Hematopoietic multipotent progenitor cell treated with erythropoietin and hydrocortisone succinate and interleukin-3 and kit ligand, for 6 days (in vitro differentiated cells): ENCODE measurements at places on chromosomes 11 and 22.

DNA sequence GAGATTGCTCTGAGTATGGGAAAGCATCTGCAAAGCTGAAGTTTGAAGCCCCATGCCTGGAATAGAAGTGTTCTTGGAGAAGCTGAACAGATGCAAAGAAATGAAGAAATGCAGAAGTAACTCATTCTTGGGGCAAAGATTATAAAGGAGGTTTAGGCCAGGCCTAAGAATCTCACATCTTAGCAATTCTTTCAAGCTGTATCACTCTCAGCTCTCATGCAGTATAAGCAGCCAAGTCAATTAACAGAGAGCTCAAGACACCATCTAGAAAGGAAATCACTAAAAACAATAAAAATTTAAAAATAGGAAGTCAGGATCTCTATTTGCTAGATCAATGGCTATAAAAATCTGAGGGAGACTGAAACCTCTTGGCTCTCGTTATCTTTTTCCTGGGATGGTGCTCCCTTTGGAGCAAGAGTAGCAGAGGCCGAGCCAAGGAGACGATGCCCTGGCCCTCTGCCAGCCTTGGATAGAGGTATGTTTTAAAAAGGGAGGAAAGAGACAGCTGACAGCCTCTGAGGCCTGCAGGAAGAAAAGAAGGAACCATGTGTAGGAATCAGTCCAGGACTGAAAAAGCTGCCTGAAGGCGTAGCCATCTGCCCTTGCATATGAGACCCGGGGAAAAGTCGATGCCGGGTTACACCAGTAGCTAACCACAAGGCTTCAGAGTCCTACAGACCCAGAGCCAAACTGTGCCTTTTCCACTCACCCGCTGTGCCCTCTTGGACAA, 229.8 kb downstream of the BLID start:
- DNase-seq, result no peak

DNA sequence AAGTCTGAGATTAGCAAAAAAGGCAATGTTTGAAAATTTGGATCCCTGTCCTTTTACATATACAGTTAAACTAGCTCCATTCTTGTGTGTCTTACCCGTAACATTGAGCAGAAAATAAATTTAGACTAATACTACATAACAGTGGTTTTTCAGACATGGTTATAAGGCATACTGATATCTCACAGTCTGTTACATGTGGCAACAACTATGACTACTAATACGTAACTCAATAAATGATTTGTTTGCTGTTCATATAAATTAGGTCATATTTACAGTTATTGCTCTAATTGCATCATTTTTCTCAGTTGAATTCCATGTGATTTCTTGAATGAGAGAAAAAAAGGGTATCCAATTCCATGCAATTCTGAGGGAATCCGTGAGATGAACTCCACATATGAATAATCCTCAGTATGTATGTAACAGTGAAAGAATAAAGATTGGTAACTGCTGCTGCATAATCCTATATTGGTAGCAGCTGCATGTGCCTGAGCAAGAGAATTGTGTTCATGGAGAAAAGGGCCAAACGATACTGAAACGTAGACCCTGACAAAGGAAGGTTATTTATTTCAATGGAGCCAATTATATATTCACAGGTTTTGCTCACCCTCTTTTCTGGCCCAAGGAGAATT, 390.9 kb upstream of the ARHGAP42 start:
- no peak for DNase-seq

DNA sequence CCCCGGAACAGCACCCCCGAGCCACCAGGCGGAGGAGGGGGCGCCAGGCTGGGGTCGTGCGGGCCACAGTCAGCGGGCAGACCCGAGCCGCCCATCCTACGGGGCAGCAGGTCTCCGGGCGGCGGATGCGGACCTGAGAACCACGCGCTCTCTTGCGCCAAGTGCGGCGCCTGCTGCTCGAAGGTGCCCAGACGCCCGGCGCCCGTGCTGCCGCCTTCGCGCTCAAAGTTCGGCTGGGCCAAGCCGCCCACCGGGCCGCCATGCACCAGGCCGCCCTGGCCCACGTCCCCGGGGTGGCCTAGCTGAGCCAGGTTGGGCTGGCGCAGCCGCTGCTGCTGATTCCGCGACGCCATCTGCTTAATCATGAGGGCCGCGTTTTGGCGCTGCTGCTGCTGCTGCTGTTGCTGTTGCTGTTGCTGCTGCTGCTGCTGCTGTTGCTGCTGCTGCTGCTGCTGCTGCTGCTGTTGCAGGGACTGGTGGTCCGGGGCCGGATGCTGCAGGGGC, 3.0 kb downstream of the MN1 start:
- DNase-seq, result no peak

DNA sequence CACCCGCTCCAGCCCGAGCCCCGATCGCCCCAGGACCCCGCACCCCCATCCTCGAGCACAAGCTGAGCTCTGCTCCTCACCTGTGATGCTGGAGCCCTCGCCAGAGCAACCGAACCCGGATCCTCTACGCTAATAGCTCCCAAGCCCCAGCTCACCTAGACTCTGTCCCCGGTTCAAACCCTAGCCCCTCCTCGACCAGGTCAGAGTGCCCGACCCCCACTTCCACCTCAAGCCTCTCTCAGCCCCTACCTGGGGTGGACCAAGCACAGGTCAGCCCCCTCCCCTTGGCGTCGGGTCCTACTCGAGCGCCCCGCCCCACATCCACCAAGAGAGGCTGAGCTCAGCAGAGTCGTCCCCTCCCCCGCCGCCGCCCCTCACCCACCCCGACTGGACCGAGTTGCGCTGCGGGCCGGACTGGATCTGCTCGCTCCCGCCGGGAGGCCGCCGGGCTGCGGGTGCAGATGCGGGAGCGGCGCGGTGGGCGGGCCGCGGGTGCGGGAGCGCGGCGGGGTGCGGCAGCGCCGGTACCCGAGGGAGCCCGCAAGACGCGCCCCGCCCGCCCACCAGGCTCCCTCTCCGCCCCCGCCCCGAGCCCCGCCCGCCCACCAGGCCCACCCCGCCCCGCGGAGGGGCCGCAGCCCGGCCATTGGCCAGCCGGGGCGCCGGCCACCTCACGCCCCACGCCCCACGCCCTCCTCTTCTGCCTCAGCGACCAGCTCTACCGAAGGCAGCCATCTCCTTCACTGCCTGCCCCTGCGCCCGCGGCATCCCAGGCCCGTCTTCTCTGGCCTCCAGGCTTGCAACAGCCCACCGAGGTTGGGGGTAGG, 577 bp upstream of the DKK3 start:
- peak; percentile 25 for DNase-seq

- DNase-seq, result peak; percentile 78
These were observed 2.6 kb downstream of the TBC1D10A start for GRCh38 chr22:30324014-30324730.

DNA sequence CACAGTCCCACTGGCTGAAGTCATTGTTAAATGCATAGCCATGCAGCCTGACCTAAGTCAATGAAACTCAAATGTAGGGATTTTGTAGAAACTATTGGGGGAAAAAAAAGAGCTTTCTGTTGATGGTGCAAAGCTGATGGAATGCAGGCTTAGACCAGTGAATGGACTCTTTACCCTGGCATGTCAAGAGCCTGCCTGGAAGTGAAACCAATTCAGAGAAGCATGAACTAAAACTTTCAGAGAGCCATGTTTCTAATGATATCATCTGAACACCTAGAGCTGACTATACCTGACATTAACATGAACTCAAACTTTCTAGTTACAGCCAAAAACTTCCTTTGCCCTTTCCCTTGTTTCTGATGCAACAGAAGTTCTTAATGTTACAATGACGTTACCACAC, 89.0 kb downstream of the APIP start:
- DNase-seq, result no peak

GRCh38 chr11:91846002-91846401, 378.6 kb upstream of the FAT3 start:
- no peak for DNase-seq

DNA sequence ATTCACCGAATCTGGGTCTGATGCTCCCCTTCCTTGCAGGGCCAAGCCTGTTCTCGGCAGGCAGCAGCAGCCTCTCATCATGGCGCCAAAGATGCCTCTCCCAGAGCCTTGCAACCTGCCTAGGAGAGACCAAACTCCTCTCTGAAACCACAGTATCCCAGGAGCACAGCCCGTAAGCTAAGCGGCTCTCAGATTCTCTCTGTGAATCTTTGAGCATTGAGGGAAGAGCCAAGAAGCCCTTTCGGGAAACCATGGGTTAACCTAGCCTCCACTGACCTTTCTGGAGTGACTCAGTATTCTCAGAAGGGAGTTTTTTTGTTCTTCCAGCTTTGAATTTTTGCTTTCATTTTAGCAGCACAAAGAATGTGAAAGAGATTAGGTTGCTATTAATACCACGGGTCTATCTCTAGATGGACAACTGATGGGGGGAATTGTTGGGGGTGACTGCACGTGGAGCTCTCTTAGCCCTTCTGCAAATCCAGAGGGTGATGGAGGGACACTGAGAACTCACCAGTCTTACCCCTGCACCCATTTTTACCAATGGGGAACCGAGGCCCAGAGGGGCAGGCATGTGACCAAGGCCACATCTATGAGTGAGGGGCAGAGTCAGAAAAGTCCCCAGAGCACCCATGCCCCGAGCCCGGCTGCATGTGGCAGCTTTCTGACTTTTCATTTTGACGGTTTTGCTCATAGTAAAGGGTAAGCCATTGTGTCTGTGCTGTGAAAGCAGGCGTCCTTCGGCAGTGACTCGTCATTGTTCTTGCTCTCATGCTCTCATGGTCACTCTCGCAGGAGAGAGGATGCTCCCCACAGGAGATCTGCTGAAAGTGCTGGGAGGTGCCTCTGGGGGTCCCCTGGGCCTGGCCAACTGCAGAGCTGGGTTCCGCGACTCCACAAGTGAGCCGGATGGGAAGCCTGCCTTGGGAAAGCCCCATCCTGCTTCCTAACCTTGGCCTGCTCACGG, 36.0 kb downstream of the IRAG1 start:
- no peak for DNase-seq

DNA sequence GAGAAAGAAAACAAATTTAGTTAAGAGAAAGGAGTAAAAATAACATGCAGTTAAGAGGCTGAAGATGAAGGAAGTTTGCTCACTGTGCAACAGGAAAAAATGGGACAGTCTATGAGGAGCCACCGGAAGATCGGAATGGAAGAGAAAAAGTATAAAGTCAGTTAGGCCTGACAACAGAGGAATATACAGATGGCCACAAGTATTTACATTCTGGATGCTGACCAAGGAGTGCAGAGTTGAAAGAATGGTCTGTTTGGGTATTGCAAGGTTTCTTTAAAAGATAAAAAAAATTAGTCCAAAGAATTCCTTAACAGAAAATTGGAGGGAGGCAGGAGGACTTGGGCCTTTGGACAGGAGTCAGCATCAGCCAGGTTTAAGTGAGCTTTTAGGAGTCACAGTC, 37.5 kb downstream of the RBFOX2 start:
- no peak for DNase-seq

DNA sequence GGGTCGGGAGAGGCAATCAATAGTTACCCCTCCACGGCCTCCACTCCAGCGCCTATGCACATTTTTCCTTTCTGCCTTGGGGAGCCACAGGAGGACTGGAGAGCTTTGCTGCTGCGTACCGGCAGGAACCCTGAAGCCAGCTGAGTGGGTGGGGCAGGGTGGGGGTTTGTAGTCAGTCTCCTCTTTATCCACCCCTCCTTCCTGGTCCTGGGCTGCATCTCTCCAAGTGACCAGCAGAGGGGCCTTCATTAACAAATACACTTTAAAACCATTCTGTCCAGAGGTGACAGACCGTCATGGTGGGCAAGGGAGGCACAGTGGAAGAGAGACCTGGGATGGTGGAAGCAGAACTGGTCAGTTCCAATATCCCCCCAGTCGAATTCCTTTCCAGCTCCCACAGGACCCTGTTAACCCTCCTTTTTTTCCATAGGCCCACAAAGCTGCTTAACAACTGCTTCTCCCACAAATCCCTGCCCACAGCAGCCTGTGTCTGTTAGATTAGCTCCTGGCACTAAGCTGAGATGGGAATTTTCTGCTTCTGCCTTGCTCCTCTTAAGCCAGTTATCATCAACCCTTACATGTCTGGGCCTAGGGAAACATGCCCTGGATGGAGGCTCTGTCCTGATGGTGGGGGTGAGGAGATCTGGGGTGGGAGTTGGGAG, 3.9 kb upstream of the ABCG4 start:
- peak; percentile 93 for DNase-seq

DNA sequence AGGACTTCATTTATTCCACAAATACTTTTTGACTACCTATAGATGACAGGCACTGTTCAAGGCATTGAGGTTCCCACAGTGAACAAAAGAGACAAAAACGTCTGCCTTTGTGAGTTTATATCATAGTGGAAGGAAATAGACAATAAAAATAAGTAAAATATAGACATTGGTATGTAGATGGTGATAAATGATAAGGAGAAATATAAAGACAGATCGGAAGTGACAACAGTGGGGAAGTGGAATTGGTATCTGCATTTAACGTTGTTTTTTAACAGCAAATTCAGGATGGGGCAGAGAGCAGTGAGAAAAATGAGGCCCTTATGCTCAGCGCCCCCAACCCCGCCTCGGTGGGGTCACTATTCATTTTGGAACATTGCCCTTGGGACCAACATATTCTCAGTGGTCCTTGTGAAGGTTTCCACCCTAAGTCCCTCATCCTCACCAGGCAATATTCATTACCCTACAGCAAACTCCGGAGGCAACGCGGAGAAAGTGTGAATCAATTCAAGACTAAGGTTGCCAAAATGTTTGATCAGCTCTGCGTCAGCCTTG, 627 bp upstream of the PEX26 start:
- DNase-seq, result no peak

- DNase-seq, result no peak
These were observed 24.5 kb upstream of the MMP7 start for GRCh38 chr11:102555091-102555490.
